Renal cortex interstitium (tissue), 15 donors: ENCODE measurements at places on chromosomes 7 and 10.

DNA sequence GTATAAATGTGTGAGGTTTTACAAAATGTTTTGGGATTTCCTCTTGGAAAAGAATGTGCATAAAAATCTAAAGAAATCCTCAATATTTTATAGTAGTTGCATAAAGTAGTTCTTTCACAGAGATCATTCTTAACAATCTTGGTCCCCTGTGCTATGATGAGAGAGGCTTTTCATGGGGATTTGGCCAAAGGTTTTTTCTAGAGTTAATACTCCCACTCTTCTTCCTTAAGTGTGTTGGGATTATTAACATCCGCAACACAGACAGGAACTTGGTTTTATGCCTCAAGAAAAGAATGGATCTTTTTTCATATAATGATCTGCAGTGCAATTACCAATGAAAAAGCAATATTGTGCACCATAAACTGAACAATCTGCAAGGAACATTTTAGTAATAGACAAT, 71.5 kb downstream of the AGMO start:
- no peak for DNase-seq

GRCh38 chr7:18996583-18996982, 120.9 kb downstream of the TWIST1 start:
- DNase-seq, result no peak

DNA sequence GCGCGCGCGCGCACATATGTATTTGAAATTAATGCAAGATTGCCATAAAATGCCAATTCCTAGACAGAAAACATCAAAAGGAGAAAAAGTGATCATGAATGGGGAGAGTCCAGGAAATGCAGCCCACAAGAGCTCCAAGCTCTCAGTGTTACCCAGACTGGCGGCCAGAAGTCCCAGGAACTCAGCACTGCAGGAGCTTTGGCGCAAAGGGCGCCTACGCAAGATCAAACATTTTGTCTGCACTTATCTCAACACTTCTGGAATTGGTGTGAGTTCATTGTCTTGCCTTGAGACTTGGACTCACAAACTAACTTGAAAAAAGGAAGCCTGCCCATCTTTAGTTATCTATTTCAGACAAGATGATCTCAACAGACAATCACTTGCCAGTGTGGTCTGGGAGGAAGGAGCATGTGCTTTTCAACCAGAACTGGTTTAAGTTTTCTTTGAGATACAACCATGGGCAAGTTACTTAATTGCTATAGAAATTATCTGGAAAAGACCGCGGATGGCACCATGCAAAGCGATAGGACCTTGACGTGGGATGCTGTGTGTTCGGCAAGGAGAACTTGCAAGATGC, 77.2 kb downstream of the KIAA1549 start:
- no peak for DNase-seq

- no peak for DNase-seq
Measured at GRCh38 chr10:132423966-132424861, 27.2 kb downstream of the PWWP2B start.

GRCh38 chr10:31188792-31189406, 130.1 kb upstream of the ZEB1 start:
- DNase-seq, result no peak

- no peak for DNase-seq
Measured at GRCh38 chr7:28921822-28922221, 36.3 kb downstream of the TRIL start.
